ENCODE measurements at places on chromosomes 5 and 9.

GRCh38 chr5:63125392-63125791 lies 546.8 kb downstream of the LRRC70 start:
- no peak for DNase-seq

GRCh38 chr5:170095646-170096045 lies 10.1 kb upstream of the FOXI1 start:
- no peak for DNase-seq

DNA sequence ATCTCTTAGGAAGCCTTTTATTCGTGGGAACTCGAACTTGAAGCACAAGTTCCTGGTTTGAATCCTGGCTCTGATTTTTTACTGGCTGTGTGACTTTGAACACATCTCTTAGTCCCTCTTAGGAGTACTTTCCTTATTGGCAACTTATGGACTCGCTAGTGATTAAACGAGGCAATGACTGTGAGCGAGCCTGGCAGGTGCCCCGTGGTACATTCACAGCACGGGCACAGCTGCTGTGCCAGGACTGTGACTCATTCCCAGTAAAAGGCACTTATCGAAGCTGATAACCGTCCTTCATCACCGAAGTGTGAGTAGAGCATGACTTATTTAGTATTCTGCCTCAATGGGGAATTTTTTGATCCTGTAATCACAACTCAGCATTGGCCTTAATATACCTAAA lies 22.7 kb downstream of the CFAP90 start:
- no peak for DNase-seq

GRCh38 chr9:135050072-135050990 lies 37.1 kb upstream of the OLFM1 start:
- DNase-seq: peak; percentile 37

DNA sequence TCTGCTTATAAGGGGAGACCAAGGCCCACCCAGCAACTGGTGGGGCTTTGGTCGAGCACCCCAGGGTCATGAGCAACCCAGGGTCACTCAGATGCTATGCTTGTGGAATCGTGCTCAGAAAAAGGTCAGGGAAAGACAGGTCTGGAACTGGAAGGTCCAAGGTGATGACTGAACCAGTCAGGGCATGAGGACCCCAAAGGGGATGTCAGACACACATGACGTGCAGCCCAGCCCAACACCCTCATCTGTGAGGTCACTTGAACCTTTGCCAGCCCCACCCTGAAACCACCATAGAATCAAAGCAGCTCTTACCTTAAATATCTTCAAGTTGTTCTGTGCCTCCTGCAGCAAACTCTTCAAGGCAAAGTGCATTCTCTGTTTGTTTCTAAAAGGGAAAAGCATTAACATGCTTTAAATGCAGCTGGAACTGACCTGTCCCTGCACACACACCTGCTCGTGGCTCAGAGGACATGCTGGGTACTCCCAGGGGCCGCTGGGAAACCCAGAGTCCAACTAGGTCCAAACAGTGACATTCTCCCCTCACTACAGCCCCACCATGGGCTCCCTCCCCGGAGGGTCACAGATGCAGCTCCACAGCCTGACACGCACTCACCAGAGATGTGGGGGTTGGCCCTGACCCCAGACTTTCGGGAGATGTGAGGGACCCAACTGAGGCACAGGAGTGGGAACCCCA lies 29.4 kb downstream of the IPPK start:
- DNase-seq: peak; percentile 19

DNA sequence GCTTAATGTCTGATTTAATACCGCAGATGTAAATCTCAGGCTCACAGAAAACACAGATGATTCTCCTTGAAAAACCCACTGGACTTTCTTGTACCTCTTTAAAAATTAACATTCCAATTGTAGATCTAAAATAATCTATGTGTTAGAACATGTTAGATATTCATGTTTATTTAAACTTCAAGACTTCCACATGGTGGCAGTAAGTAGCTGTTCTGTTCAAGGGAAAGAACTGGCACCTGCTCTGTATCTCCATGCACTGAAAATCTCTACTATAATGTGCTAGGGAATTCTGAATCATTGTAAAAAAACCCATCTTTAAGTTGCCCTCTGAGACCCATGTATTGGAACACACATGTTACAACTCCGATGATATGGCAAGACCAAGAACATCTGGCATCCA lies 366.9 kb downstream of the DMRTA1 start:
- no peak for DNase-seq

GRCh38 chr9:72808446-72808768 lies 144.4 kb downstream of the ALDH1A1 start:
- DNase-seq: no peak

- no peak for DNase-seq
These were observed 13.2 kb downstream of the SEMA4D start for GRCh38 chr9:89484475-89485404.

DNA sequence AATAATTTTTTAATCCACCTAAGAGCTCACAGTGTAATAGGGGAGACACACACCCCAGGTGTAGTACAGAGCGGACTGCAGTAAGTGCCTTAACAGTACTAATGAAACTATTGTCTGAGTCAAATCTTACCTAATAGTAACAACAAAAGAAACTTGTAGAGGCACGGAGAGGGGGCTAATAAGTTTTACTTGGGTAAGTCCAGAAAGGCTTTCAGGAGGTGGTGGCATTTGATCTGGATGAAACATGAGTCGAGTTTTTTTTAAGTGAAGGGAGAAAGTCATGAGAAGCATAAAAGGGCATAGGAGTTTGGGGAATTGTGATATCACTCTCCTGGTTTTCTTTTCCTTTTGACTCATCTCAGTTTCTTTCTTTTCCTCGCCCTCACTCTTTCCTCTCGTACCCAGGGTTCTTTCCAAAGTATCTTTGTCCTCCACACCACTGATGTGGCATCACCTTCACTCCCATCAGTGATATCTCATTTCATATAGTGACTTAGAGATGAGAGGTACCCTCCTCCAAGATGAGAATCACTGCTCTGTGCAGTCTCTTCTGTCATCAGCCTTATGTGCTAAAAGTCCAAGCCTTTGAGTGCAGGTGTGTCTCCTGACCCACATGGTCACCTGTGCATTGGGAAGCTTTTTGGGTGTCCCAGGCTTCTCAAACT lies 2.0 kb downstream of the CTNNA1 start:
- no peak for DNase-seq

DNA sequence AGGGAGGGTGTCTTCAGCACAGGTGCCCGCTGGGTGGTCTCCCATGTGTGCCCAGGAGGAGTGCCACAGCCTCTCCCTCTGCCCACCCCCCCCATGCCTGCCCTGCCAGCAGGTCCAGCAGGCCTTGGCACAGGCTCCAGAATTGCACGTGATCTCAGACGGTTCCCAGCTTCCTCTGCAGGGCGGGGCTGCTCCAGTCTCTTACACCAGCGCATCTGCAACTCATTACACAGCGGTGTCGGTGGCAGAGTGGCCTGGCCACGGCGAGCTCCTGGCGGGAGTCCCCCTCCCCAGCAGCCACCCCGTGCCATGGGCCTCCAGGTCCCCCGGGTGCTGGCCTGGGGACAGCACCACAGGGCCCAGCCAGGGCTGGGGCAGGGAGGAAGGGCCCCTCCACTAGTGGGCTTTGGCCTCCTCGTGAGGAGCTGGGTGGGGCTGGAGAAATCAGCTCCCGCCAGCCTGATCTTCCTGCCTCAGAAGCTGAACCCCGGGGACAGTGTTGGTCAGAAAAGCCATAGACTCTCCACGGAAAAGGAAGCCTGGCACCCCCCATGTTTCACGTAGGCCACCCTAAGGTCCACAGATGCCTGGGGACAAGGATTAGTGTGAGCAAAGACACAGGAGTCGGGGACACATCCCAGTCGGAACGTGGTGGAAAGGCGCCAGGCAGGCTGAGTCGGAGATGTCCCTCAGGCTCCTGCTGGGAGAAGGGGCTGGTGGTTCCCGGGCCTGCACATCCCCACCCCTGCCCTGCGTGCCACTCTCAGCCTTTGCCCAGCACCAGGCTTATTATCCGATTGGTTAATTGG lies 40.2 kb downstream of the RXRA start:
- DNase-seq: peak; percentile 93

- no peak for DNase-seq
These were observed 142.4 kb upstream of the ZNF608 start for GRCh38 chr5:124888622-124889485.

GRCh38 chr9:21964925-21965385 lies 29.2 kb downstream of the CDKN2A start:
- DNase-seq: no peak

- DNase-seq: no peak
These were observed 9.2 kb downstream of the CDC26 start for GRCh38 chr9:113266174-113266573.

- peak; percentile 69 for DNase-seq
These were observed 297.1 kb upstream of the CD180 start for GRCh38 chr5:67493676-67494075.

GRCh38 chr5:142073362-142073988 lies 35.1 kb upstream of the NDFIP1 start:
- no peak for DNase-seq

GRCh38 chr5:153030755-153031725 lies 459.4 kb upstream of the GRIA1 start:
- DNase-seq: no peak

- DNase-seq: no peak
These were observed 5.0 kb upstream of the IRX2 start for GRCh38 chr5:2756211-2757152.

- no peak for DNase-seq
These were observed 275.7 kb downstream of the TLR4 start for GRCh38 chr9:117979914-117980313.
